ENCODE measurements at places on chromosomes 5 and 9.

DNA sequence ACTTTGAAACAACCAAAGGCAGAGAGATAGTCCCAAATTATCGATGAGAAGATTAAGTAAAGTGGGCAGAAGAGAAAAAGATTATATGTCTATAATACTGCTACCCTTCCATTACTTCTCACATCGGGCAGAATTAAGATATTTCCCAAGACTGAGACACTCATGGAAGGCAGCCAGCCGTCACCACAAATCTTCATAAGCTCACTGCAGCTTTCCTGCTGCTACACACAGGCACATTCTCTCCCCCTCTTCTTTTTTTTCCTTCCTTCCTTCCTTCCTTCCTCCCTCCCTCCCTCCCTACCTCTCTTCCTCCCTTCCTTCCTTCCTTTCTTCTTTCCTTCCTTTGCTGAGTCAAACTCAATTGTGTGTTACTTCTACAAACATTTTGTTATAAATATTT, 58.7 kb upstream of the SPATA31C2 start:
- no peak for DNase-seq

GRCh38 chr5:136230176-136230575, 37.2 kb upstream of the SMIM32 start:
- no peak for DNase-seq

- peak; percentile 45 for DNase-seq
These were observed 302.6 kb downstream of the ARHGEF28 start for GRCh38 chr5:73928476-73929070.

DNA sequence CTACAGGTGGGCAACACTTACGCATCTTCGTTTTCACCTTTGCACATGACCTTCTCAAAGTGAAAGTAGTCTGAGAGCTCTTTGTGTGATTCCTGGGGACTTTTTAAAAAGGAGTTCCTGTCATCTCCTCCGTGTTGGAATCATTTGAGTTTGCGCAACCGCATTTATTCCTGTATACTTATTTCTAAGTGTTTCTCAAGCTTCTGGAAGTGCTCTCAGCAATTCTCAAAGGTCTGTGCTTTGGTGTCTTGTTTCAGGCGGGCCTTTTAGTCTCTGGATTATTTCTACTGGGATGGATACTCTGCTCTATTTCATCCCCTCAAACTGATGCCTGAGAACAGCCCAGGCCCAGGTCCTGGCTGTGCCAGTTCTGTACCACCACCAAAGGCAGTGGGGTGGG, 226.5 kb upstream of the TUT7 start:
- no peak for DNase-seq

DNA sequence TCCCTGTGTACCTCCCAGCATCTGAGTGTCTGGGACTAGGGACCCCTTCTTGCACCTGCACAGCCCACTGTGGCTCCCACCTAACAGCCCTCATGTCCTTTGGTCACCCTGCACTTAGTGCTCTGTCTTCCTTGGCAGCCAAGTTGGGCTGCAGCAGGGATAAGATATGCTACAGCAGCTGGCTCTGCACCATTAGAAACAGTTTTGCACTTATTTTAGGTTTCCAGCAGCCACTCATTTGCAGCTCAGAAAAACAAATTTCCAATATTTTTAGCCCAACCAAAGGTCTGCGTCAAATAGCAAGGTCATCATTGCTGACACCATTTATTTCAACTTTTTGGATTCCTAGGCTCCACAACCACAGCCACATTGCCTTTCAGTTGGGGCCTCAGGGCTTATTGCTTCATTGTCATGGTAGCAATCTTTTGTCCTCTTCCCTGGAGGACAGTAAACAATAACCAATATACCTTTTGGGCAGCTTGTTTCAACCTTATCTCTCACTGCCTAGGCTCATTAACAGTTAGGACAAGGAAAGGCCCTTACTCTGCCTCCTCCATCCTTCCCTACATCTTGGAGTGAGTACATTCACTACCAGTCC, 263.9 kb downstream of the COX7C start:
- no peak for DNase-seq

DNA sequence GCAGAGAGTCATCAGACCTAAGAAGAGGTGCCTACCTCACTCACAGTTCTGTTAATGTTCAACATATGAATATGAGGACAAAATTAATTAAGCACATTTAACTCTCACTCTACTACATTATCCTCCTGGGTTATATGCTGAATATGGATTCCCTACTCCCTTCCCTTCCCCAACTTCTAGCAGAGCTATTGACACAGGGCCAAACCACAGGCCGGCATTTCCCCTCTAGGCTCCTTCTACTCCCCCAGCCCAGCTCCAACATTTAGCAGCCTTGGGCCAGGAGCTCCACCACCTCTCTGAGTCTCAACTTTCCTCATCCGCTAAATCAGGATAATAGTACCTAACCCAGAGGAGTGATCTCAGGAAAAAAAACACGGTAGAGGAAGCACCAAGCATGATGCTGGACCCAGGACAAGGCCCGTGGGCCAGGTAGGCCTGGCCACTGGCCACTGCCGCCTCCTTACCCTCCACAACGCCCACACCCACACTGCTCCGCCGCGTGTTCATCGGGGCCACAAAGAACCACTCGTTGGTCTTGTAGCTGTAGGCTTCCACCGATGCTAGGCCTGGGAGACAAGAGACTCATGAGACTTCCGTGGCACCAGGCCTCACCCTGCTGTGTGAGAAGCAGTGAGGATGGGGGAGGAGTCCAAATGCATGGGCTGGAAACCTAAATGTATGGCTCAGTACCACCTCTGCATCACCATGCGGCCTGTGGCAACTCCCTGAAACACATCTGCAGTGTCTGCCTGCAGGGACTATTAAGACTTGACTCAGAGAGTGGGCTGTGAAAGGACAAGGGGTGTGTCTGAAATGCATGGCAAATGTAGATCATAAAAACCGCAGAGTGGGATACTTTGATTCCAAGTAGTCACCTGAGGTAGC, 98.8 kb downstream of the KLHL3 start:
- no peak for DNase-seq

- DNase-seq: peak; percentile 63
These were observed 3.8 kb downstream of the CREB3 start for GRCh38 chr9:35736201-35736633.

GRCh38 chr9:131621551-131622358, 76.4 kb downstream of the PRRT1B start:
- DNase-seq: no peak

GRCh38 chr5:158413122-158413680, 554.3 kb upstream of the CLINT1 start:
- no peak for DNase-seq

DNA sequence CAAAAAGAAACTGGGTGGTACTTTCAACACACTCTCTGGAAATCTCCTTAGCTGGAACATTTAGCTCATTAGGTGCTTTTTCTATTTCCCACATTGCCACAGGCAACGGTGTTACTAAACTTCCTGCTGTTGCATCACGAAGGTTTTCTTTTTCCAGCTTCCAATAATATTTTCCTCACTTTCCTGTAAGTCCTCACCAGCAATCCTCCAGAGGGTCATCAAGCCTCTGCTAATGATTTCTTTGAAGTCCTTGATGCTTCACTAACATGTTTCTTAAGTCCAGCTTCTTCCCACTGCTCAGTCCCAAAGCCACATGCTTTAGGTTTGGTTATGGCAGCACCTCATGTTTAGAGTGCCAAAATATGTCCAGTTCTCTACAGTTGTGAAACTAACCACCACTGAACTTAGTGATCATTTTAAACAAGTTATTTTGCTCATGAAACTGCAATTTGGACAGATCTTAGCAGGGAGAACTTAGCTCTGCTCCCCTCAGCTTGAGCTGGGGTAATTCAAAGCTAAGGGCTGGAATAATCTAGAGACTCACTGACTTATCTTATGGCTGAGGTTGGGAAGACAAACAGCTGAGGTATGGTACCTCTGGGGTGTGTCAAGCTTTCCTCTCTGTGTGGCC, 39.9 kb upstream of the RETREG1 start:
- no peak for DNase-seq

- no peak for DNase-seq
These were observed 14.6 kb upstream of the PCDHAC2 start for GRCh38 chr5:140951636-140952035.

DNA sequence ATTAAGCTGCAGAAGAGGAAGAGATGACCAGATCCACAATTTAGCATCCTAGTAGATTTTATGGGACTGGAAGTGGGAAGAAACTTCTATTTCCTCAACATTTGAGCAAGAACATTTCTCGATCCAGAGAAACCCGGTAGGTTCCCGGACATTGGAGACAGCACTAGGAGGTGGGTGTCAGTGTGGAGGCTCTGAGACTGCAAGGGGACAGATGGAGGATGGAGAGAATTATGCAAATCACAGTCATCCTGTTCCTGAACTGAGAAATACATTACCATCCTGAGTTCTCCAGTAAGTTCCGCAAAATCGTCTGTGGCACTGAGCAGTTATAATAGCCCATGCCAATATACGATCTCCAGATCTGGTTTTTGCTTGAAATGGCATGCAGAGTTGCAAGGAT, 25.6 kb downstream of the GLDC start:
- DNase-seq: no peak

DNA sequence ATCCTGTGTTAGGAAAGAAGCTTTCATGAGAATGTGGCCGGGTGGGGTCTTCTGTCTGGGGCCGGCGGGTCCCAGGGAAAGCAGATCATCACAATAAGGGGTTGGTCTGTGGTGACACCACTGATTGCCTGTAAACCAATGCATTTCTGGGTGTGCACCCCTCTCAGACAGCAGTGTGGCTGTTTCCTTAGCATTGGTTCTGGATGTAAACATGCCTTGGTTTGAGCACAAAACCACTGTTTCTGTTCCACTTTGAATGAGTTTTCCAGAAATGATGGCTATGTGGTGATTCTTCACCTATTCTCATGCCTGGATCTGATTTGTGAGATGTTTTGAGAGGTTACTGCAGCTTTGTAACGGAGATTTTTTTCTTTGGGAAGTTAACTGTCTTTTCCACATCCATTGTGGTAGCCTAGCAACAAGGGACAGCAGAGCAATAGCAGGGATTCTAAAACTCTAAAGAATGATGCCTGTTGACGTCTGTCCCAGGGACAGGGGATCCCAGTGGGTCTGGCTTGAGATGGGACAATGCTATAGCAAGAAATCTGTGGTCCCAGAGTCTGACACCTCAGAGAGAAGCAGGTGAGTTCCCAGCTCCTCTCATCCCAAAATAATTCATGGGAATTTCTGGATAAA, at the start of gene CCDC192:
CCDC192 (plus strand) TSS at position 466 of the 636 bp plus-strand sequence; CDS start at position 521, 55 bp downstream.
- DNase-seq: no peak

DNA sequence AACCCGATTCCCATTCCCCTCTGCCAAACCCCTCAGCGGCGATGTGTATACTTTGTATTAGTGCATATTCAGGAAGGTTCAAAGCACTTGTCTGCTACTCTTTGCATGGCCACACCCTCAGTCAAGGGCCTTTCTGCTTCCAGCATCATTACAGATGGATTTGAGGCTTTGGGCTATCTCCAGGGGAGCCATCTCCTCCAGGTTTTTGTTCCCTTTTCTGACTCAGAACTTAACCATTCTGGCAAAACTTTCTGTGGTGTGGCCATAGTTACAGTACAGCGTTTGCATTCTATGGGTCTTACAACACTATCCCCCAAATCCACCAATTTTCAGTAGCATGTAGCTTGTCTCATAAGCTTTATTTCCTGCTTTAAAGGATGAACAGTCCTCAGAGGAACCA, 36.0 kb upstream of the SVEP1 start:
- no peak for DNase-seq

DNA sequence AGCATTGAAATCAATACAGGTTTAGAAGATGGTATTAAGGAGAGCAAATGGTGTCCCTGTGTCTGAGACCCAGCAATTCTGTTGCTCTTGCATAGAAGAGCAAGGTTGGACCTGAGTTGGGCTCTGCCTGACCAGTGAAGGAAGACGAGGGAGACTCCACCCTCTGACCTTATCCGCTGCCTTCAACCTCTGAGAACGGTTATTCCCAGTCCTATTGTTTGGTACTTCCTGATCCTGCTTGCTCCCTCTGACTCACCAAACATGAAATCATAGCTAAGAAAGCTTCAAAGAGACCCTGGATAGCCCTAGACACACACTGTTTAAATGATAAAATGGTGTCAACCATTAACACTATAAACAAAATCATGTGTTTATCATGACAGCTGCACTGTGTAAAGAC, 218.5 kb downstream of the PLK2 start:
- peak; percentile 84 for DNase-seq

- peak; percentile 45 for DNase-seq
These were observed 15.7 kb downstream of the RGS3 start for GRCh38 chr9:113479174-113479621.

DNA sequence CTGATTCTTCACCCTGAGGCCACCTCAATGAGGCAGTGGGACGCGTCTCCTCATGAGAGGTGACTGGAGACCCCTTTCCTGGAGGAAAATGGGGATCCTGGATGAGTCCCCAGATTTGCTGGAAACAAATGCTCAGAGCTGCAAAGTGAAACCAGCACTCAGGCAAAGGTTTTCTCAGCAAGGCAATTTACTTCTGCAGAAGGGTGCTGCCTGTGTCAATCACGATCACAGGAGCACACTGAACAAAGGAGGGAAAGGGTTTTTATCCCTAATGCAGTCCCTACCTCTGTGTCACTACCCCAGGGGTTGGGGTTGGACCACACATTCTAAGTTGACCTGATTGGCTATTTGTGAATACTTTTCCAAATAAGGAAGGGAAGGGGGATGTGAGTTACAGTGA, 69.9 kb upstream of the CDK20 start:
- no peak for DNase-seq

DNA sequence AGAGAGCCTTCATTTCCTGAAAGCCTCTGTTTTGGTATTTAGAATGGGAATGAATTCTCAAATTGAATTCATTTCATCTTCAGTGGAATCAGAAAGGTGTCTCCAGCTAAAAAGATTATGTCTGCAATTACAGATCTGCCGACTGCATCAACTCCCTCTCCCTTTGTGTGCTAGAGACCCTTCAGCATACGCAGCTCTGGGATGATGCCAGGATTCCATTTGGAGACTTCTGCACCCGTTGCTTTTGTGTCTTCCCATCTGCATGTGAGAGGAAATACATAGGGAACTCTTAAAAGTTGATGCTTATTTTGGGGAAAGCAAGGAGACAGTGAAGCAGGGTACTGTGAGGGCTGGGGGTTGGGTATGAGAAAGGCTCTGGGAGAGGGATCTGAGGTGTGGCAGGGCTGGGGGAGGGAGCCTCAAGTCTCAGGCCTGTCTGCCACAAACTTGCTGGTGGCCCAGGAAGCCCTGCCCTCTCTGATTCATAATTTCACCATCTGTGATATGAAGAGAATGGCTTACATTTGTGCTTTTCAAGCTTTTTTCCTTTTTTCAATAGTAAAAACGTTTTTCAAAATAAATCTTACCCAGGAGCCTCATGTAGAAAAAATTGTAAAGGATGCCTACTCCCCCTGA, 89.7 kb upstream of the SAP30L start:
- DNase-seq: no peak

GRCh38 chr5:138743484-138743883, 9.7 kb upstream of the CTNNA1 start:
- no peak for DNase-seq

Measured in Caki2 (cell line).